ENCODE measurements at places on chromosomes 5 and 9. TPM values are rescaled to one million over a fixed set of nuclear protein-coding genes. Genes with fewer than 3 reads are reported as not detected.

DNA sequence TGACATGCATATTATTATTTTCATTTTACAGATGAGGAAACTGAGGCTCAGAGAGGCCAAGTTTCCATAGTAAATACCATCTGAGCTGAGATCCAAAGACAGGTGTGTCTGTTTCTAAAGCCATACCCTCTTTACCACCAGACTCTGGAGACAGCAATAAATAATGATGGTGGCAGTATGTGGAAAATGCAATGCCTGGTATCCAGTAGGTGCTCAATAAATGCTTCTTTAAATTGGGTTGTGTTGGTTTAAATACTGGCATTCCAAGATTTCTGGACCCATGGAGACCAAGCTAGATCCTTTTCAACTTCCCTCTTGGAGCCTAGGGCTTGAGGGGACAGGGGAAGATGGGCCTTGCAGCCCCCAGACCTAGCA lies 221.3 kb upstream of the MSX2 start:
- H3K27ac ChIP-seq: no peak overlapping the region
- no peak for DNase-seq
- no peaks in the 10 kb centered on the region for H3K36me3 ChIP-seq
- H3K4me1 ChIP-seq: peaks cover 49% of the 10 kb centered on the region
- peak overlapping the region; percentile 58 for H3K4me3 ChIP-seq
- H3K27me3 ChIP-seq: no peaks in the 10 kb centered on the region

GRCh38 chr9:132631685-132632084 lies 38.1 kb downstream of the DDX31 start:
- H3K27me3 ChIP-seq: no peaks in the 10 kb centered on the region
- peaks cover 26% of the 10 kb centered on the region for H3K4me1 ChIP-seq
- peaks cover 60% of the 10 kb centered on the region for H3K36me3 ChIP-seq
- DNase-seq: no peak
- H3K4me3 ChIP-seq: no peak overlapping the region

DNA sequence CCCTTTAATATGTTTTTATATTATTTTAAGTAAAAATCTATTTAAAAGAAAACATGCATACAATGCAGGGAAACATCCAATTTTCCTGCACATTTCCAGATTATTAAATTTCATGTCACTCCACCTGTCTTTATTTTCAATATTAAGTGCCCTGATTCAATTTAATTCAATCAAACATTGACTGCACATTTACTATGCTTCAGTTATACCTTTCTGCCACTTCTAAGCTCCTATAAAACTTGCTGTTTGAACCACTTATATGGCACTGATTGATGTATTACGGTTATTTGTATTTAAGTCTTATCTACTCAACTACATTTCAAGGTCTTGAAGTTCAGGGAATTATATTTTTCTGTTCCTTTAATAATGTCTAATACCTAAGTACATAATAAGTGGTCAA lies 198.0 kb downstream of the CAVIN4 start:
- H3K4me1 ChIP-seq: no peaks in the 10 kb centered on the region
- peaks cover 31% of the 10 kb centered on the region for H3K27me3 ChIP-seq
- no peak overlapping the region for H3K27ac ChIP-seq
- no peaks in the 10 kb centered on the region for H3K36me3 ChIP-seq

DNA sequence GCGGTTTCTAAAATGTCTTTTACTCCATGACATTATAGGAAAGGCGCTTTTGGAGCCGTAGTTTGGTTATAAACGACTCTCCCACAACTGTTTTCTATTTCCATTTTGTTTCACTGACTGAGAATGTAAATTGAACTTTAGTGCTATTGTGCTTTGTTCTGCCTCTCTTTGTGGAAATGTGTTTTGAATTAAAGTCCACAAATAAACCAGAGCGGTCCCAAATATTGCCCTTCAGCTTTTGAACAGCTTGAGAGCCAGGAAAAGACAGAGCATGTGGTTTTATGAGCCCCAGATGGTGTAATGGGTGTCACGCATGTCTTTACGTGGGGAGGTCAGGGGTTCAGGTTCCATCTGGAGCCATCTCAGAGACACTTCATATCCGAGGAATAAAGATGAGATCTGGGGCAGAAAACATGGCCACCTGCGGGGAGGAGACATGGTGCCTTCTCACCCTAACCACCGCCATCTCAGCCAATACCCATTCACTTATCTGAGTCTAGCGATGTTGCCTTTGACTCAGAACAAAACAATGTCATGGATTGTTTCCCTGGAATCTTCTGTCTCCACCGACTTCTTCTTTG lies 42.5 kb upstream of the ROR2 start:
- no peaks in the 10 kb centered on the region for H3K4me1 ChIP-seq
- H3K27ac ChIP-seq: no peak overlapping the region
- H3K36me3 ChIP-seq: no peaks in the 10 kb centered on the region
- DNase-seq: no peak

DNA sequence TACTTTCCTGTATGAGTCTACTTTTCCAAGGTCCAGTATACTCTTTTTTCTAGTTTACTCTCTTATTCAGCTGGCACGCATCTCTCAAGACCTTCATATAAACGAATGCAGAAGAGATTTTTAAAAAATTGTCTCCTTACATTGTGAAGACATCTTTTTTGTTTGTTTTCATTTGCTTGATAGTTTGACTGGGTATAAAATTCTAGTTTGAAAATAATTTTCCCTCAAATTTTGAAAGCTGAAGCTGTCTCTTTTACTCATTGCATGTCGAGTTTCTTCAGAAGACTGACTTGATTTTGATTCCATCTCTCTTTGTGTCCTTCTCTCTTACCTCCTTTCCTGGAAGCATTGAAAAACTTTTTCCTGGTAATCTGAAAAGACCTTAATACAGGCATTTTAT lies 3.1 kb upstream of the PCDHB11 start:
- peaks cover 6% of the 10 kb centered on the region for H3K4me1 ChIP-seq
- DNase-seq: no peak

GRCh38 chr9:134320868-134321471 lies 5.3 kb upstream of the RXRA start:
- no peak for DNase-seq
- no peak overlapping the region for H3K27ac ChIP-seq
- no peaks in the 10 kb centered on the region for H3K27me3 ChIP-seq
- H3K36me3 ChIP-seq: peaks cover 9% of the 10 kb centered on the region
- peaks cover 15% of the 10 kb centered on the region for H3K4me1 ChIP-seq

GRCh38 chr9:15010581-15010980 lies 100.4 kb upstream of the FREM1 start:
- peaks cover 32% of the 10 kb centered on the region for H3K27me3 ChIP-seq
- H3K4me1 ChIP-seq: no peaks in the 10 kb centered on the region
- no peak overlapping the region for H3K27ac ChIP-seq
- no peak overlapping the region for H3K4me3 ChIP-seq

- no peak overlapping the region for H3K4me3 ChIP-seq
- H3K4me1 ChIP-seq: no peaks in the 10 kb centered on the region
- H3K36me3 ChIP-seq: no peaks in the 10 kb centered on the region
- no peaks in the 10 kb centered on the region for H3K27me3 ChIP-seq
Measured at GRCh38 chr9:137049544-137050449, 3.8 kb upstream of the NPDC1 start.

Gene SLC25A2
- total RNA-seq: 0.79 TPM

Gene SECISBP2
- total RNA-seq: 36.4 TPM

Gene CDKN2A
- total RNA-seq: not detected

GRCh38 chr5:149550268-149550583 lies 1.0 kb downstream of the CSNK1A1 start:
- H3K4me3 ChIP-seq: peak overlapping the region; percentile 89
- H3K4me1 ChIP-seq: peaks cover 14% of the 10 kb centered on the region

DNA sequence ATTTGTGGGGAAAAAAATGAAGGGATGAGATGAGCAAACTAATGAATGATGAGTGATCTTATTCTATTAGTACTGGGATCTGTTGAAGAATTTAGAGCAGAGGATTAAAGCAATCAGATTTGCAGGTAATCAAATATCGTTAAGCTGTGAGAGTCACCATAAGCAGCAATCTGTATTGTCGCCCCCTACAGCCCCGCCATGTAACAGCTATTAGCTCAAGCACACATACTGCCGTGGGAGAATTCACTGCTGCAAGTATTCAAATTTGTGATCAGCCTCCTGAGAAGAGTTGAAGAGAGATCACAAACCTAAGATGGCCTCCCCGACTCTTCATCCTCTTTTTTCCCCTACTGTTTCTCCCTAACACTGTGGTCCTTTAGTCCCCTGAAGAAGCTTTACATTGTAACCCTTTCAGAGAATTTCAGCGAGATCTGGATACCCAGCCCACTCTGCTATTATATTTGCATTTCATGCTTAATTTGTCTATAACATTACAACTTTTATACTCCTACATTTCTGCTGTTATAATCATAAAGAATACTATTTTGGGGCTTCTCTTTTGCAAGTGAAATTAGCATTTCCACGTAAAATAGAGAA lies 28.5 kb upstream of the PHF24 start:
- H3K36me3 ChIP-seq: no peaks in the 10 kb centered on the region
- no peak overlapping the region for H3K27ac ChIP-seq

Gene COL23A1
- 0.10 TPM for total RNA-seq

GRCh38 chr5:80326468-80326867 lies 6.7 kb downstream of the SPZ1 start:
- no peaks in the 10 kb centered on the region for H3K4me1 ChIP-seq
- no peak overlapping the region for H3K4me3 ChIP-seq
- no peaks in the 10 kb centered on the region for H3K36me3 ChIP-seq
- no peak for DNase-seq
- H3K27me3 ChIP-seq: peaks cover 26% of the 10 kb centered on the region

DNA sequence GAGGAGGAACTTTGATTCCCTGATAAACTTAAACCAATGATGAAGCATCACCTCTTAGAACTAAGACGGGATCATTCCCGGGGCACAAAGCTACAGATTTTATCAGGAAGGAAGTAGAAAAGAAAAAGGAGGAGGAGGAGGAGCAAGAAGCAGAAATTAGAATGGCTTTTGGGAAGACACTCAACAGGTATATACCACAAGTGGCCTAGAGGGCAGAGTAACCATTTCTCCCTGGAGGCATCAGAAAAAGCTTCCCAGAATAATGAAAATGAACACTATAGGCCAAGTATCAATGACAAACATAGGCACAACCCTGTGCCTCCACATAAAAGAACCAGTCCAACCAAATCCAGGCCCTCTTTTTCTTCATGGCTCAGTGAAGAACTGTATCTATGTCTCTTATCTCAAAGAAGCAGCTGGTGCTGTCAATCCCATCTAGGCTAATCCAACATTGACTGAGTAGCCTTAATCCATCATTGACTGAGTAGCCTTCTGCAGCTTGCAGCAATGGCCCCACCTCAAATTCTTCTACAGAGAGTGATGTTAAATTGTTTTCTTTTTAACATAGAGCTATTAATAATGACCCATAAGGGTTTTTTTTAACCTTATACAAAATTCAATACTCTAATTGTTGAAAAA lies 178.8 kb upstream of the KIF2A start:
- H3K27ac ChIP-seq: no peak overlapping the region
- no peak for DNase-seq
- peaks cover 12% of the 10 kb centered on the region for H3K27me3 ChIP-seq
- H3K4me3 ChIP-seq: no peak overlapping the region

Gene TTC16
- total RNA-seq: 0.19 TPM

- no peak for DNase-seq
- peaks cover 8% of the 10 kb centered on the region for H3K4me1 ChIP-seq
- H3K27me3 ChIP-seq: no peaks in the 10 kb centered on the region
- no peaks in the 10 kb centered on the region for H3K36me3 ChIP-seq
- no peak overlapping the region for H3K27ac ChIP-seq
Measured at GRCh38 chr5:58299256-58299655, 160.6 kb downstream of the PLK2 start.
